ENCODE measurements at places on chromosomes 11 and 22. TPM values are rescaled to one million over a fixed set of nuclear protein-coding genes. Genes with fewer than 3 reads are reported as not detected.

ARFIP2 gene
- 29.7 TPM for total RNA-seq

TMEM25 gene
- 14.2 TPM for total RNA-seq

- DNase-seq, result no peak
- H3K27me3 ChIP-seq, result peaks cover 2% of the 10 kb centered on the region
- no peak overlapping the region for H3K4me3 ChIP-seq
- H3K4me1 ChIP-seq, result peaks cover 7% of the 10 kb centered on the region
- H3K27ac ChIP-seq, result no peak overlapping the region
Measured at GRCh38 chr11:121250843-121251242, 41.7 kb upstream of the SC5D start.

DNA sequence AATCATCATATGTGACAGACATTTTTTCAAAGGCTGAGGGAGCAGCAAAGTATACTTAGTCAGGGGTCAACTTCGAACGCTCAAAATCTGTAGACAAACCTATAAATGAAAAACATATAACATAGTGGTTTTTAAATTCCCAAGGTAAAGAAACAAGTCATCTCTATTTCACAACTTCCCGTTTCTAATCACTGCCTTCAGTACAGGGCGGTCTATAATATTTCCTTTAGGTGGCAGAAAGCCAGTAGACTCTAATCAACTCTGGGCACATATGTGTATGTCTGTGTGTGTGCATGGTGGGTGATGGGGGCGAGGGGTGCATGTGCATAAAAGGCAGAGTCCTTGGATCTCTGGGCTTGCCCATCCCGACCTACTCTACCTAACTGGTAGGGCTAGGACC lies 55.0 kb upstream of the ARFGAP3 start:
- H3K27ac ChIP-seq, result no peak overlapping the region
- H3K4me3 ChIP-seq, result no peak overlapping the region
- H3K27me3 ChIP-seq, result no peaks in the 10 kb centered on the region
- no peak for DNase-seq
- H3K36me3 ChIP-seq, result peaks cover 6% of the 10 kb centered on the region
- H3K4me1 ChIP-seq, result peaks cover 59% of the 10 kb centered on the region

DNA sequence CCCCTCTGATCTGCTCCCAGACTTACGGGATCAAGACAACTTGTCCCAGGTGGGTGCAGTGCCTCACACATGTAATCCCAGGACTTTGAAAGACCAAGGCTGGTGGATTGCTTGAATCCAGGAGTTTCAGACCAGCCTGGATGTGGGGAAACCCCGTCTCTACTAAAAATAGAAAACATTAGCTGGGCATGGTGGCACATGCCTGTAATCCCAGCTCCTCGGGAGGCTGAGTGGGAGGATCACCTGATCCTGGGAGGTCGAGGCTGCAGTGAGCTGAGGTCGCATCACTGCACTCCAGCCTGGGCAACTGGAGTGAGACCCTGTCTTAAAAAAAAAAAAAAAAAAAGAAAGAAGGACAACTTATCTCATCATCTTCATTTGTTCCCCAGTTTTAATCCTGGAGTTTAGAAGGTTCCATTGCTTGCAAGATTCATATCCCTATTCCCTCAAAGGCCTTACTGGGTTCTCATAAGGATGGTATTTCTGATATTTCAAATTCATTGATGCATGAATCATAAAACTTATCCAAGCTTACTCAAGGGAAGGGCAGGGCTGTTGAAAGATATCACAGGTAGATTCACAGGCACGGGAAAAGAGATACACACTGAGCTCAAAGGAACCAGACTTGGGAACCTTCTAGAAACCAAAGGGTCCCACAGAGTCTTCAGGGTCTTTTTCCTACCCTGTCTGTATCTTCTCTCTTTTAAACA lies 14.6 kb downstream of the ENDOD1 start:
- H3K27ac ChIP-seq, result peak overlapping the region; percentile 79
- peaks cover 72% of the 10 kb centered on the region for H3K4me1 ChIP-seq
- no peaks in the 10 kb centered on the region for H3K27me3 ChIP-seq
- H3K36me3 ChIP-seq, result peaks cover 7% of the 10 kb centered on the region
- H3K4me3 ChIP-seq, result no peak overlapping the region

DNA sequence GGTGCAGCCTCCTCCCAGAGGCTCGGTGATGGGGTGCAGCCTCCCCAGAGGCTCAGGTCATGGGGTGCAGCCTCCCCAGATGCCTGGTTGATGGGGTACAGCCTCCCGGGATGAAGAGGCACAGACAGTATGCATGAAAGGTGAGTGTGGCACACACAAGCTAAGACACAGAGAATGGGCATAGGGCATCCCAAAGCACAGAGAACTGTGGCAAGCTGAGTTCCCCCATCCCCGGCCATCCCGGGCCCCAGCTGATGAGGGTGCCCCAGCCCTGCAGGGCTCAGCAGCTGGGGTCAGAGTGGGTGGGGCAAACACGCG lies 4.8 kb upstream of the SYT8 start:
- no peak overlapping the region for H3K27ac ChIP-seq
- no peaks in the 10 kb centered on the region for H3K36me3 ChIP-seq
- no peak for DNase-seq
- H3K4me1 ChIP-seq, result peaks cover 85% of the 10 kb centered on the region
- peaks cover 2% of the 10 kb centered on the region for H3K27me3 ChIP-seq
- H3K4me3 ChIP-seq, result no peak overlapping the region

DNA sequence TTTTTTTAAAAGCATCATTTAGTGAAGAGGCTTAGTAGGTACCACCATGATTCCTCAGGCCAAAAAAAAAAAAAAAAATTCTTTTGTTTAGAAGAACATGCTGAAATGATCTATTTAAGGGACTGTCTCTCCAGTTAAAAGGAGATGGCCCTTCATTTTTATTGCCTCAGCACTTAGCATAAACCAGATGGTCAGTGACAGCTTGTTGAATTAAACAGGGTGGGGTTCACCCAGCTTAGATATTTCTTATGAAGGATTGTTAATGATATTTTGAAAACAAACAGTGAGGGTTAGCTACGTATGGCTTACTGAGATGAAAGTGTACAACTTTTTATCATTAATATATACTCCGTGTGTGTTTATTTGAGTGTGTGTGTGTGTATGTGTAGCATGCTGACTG lies 203.7 kb downstream of the FAM181B start:
- no peaks in the 10 kb centered on the region for H3K36me3 ChIP-seq
- H3K27ac ChIP-seq, result no peak overlapping the region
- H3K27me3 ChIP-seq, result no peaks in the 10 kb centered on the region
- H3K4me3 ChIP-seq, result no peak overlapping the region
- H3K4me1 ChIP-seq, result no peaks in the 10 kb centered on the region
- no peak for DNase-seq

DNA sequence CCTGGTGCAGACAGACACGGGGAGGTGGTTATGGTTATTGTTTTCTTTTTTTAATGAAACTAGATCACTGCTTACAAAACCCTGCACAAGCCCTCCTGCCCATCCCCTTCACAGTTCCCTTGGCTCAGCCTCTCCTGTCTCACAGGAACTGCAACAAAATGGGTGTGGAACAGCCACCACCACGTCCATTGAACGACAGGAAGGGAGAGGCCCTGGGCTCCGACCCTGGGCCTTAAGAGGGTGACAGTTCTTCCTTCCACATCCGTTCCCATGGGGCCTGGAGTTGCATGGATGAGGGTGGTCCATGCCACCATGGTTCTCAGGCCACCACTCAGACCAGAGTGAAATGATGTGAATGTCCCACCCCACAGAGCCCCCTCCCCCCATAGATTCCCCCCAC lies 15.7 kb downstream of the PRPF19 start:
- H3K27ac ChIP-seq, result no peak overlapping the region
- DNase-seq, result no peak
- peaks cover 61% of the 10 kb centered on the region for H3K36me3 ChIP-seq
- H3K27me3 ChIP-seq, result no peaks in the 10 kb centered on the region
- no peak overlapping the region for H3K4me3 ChIP-seq

GRCh38 chr11:102456381-102456780 lies 3.8 kb upstream of the TMEM123 start:
- no peak overlapping the region for H3K27ac ChIP-seq
- DNase-seq, result no peak
- H3K36me3 ChIP-seq, result no peaks in the 10 kb centered on the region
- H3K27me3 ChIP-seq, result no peaks in the 10 kb centered on the region
- H3K4me1 ChIP-seq, result peaks cover 5% of the 10 kb centered on the region

Measured in muscle of leg (tissue), 16 donors.